ENCODE measurements at places on chromosomes 13 and 19.

DNA sequence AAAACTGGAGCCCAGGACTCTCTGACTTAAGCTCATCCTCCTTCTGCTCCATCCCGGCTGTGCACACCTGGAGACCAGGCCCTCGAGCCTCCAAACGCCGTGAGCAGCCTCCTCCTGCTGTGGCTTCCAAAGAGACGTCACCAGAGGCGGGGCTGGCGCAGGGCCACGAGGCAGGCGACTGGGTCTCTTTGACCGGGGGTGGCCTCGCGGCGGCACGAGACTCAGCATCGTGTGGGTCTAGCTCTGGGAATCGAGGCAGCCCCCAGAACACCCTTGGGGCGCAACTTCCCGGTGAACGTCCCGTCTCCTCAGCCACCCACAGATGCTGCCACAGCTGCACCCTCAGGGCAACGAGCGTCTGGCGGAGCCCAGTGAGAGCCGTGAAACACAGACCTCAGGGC is 22.8 kb downstream of the RASA3 start:
- DNase-seq = no peak

GRCh38 chr19:8416796-8417195 is 3.7 kb downstream of the MARCHF2 start:
- DNase-seq = no peak

DNA sequence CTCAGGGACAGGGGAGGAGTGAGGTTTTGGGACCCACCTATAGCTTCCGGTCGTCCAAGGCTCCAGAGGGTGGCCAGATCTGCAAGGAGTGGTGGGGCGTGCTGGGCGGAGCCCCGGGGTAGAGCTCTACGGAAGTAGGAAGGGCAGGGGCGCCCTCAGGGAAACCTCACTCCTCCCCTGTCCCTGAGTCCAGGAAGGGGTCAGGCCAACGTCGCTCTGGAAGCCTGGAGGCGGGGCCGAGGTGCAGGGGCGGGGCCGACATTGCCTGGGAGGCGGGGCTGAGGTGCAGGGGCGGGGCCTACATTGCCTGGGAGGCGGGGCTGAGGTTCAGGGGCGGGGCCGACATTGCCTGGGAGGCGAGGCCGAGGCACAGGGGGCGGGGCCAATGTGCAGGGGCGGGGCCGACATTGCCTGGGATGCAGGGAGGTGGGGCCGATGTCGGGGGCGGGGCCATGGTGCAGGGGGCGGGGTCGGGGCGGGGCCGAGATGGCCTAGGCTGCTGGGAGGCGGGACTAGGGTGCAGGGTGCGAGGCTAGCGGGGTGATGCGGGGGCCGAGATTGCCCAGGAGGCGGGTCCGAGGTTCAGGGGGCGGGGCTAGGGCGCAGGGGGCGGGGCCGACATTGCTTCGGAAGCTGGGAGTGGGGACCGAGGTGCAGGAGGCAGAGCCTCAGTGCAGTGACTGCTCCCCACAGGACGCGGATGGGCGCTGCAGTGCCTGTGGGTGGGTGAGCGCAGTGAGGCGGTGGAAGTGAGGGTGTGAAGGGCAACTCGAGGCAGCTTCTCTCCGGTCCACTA is 4.9 kb upstream of the PALM start:
- peak; percentile 53 for DNase-seq

DNA sequence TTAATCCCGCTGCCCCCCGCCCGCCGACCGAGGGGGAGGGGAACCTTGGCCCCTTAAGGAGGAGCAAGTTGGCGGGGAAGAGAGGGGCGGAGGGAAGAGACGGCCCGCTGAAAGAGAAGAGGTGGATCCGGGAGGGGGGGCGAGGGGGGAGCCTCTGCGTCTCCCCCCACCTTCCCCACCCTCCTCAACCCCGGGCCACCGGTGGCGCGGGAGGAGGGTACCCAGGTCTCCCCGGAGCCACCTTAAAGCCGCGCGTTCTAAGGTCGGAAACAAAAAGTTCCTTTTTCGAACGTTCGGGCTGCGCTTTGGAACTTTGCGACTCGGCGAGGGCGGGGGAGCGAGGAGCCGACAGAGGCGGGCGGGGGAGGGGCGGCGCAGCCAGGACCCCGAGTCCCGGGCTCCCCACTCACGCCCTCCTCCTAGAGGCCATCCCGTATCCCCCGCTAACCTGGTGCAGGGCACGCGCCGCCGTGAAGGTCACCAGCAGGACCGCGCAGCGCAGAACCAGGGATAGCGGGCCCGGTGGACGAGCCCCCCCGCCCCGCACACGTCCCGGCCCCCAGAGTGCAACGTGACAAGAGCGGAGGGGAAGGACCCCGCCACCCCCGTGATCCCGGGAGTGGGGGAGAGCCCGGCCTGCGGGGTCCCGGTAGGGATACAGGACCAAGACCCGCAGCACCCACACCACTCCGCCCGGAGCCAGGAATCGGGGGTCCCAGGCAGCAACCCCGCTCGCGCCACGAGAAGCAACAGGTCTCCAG is 659 bp downstream of the ERF start:
- peak; percentile 74 for DNase-seq

DNA sequence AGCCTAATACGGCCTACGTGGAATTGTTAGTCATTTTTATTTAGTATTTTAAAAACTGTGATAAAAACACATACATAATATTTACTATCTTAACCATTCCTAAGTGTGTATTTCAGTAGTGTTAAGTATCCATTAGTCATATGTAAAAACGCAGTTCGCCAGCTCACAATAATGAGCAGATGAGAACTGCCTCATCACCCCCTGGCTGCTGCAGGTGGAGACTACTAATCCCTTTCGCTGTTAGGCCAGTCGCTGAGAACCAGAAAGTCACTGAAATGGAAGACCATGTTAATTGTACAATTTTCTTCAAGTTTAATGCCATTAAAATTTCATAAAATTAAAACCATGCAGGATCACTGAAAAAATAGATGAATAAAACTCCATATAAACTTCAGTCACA is 1.6 kb downstream of the ESD start:
- no peak for DNase-seq

DNA sequence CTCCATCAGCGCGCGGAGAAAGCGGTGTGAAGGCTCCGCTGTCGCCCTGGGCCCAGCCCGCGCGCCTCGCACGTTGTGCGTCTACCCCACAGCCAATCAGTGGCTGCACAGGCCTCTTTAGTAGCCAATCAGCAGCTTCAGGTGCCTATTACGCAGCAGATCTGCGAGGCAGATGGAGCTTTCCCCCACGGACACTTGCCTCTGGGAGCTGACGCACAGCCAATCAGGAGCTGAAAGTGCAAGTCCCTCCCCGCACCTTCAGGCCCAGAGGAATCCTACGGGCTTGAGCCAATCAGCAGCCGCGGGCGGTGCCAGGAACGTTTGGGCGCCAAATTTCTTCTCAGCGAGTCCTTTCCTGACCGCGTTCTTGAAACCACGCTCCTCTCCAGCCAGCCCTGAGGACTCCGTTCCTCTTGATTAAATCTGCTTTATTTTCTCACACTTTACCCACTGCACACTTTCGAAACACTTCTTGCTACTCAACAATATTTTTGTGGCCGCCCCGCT is 39.9 kb downstream of the SIGLEC7 start:
- DNase-seq = no peak

DNA sequence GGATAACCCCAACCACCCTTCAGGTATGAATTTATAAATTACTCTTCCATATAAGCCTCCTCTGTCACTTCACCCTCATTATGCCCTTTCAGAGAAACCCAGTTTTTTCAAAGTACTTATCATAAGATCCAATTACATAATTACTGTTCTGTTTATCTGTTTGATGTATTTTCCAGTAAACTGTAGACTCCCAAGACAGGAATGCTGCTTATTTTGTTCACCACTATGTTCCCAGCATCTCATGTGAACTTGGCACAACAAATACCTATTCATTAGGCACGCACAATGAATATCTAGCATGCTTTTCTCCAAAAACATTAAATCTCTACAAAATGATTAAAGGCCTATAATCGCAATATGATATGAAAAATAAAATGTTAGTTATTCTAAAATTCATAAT is 13.2 kb downstream of the ENOX1 start:
- no peak for DNase-seq

GRCh38 chr19:15328312-15328711 is 4.0 kb downstream of the BRD4 start:
- no peak for DNase-seq

DNA sequence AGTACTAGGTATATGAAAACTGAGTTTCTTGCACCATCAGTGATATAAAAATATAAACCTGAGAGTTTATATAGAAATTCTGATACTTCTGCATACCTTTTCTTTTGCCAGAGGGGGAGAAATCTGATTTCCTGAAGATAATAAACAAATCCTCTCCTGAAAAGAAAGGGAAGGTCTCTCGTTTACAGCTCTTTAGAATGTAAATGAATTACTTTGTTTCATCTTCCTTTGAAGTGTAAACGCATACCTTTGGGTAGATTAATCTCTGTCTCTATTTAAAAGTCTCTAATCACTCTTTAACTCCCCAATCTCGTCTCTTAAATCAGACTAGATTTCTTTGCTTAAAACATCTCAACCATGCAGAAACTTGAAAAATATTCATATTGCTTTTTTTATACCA is 1092.9 kb downstream of the SLITRK5 start:
- no peak for DNase-seq

Data from activated gamma-delta T cell treated with Interleukin-2 at 50 U/mL for 16 hours (primary cell).